ENCODE measurements at places on chromosomes 5 and 9.

- no peak for DNase-seq
Measured at GRCh38 chr5:58803056-58803455, 220.2 kb downstream of the RAB3C start.

DNA sequence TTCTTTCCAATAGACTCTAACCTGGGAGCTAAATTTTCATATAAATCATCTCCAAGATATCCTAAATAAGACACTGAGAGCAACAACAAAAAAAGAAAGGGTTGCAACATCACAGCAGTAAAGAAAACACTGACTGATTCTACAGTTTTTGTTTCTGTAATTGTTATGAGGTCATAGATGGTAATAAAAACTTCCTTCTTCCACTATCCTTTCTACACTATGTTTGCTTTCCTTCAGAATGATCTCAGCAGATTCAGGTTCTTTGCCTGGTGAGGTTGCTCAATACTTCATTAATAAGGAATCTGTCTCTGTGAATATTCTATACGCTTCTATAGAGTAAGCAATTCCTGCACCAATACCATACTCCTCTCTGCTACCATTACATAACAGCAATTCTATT is 835.6 kb upstream of the GRAMD2B start:
- DNase-seq = no peak

DNA sequence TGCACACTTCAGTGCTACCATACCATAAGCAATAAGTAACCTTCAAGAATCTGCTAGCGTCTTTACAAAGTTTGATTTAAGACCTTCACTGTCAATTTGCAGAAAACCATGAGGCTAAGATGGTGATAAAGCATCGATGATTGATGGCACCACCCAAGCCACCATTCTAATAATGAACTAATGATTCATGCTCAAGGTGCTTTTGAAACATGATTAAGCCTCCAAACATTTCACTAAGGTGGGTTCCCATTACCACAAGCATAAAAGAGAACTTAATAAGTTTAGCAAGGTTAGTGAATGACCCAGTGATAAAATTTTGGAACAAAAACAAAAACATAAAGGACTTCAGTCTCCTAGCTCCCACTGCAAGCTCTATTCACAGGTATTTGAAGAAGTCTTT is 214.7 kb downstream of the FBXL17 start:
- DNase-seq = no peak

- no peak for DNase-seq
Measured at GRCh38 chr5:163410505-163410904, 26.9 kb upstream of the CCNG1 start.

DNA sequence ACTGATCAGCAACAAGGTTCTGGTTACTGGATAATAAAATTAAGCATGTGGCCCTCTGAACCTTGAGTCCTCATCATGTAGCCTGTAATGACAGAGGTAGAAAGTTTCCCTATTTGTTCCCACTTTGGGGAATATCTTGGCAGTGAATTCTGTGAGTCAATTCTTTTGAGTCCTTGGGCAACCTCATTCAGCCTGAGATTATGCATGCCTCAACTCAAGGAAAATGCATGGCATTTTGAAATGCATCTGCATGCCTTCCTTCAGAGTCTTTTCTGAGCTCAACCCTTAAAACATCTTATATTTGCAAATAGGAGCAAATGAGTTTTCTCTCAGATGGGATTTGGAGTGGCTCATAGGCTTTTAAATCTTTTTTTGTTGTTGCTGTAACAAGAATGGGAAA is 218.1 kb upstream of the CD180 start:
- peak; percentile 24 for DNase-seq

- no peak for DNase-seq
Measured at GRCh38 chr5:3317051-3317795, 278.4 kb upstream of the IRX1 start.

DNA sequence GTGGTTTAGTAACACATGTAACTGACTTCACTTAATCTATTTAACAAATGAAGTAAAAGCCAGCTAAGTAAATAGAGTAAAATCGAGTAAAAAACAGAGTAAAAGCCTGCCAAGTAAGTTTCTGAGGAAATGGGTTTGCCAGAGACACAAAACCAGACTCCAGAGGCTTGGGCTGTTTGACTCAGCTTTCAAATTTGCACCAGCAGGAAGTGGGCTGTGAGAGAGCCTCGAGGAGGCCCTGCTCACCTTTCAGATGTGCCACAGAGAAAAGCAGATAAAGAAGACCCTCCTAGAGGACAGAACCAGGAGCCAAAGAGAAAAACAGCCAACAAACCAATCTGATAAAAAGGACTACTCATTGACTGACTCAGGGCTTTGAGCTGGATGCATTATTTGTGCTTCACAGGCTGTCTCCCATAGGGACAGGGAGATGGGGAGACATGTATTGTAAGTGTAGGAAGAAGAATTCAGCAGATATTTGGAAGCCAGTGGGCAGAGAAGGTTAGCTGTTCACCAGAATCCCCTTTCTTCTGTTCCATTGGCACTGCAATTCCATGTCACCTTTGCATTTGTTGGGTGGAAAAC is 14.4 kb upstream of the AMACR start:
- DNase-seq = no peak

DNA sequence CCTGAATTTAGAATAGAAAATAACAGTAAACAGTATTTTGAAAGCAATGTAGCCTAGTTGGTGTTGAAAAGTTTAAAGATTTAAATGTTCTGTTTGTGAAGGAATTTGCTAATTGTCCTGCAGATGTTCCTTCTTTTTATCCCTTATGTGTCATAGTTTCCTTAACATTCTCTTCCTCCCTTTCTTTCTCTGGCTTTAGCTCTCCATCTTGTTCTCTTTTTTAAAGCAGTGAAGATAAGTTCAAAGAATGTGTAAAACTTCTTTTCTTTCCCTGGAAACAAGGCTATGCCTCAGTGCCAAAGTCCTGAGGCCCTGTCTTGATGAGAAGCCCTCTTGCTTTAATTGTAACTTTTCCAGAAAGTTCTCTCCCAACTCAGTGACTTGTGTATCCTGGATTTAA is 24.4 kb upstream of the GAS1 start:
- DNase-seq = no peak

- no peak for DNase-seq
Measured at GRCh38 chr5:19235101-19235584, 752.9 kb downstream of the CDH18 start.

- DNase-seq = no peak
Measured at GRCh38 chr9:5652821-5653220, 23.9 kb downstream of the RIC1 start.

DNA sequence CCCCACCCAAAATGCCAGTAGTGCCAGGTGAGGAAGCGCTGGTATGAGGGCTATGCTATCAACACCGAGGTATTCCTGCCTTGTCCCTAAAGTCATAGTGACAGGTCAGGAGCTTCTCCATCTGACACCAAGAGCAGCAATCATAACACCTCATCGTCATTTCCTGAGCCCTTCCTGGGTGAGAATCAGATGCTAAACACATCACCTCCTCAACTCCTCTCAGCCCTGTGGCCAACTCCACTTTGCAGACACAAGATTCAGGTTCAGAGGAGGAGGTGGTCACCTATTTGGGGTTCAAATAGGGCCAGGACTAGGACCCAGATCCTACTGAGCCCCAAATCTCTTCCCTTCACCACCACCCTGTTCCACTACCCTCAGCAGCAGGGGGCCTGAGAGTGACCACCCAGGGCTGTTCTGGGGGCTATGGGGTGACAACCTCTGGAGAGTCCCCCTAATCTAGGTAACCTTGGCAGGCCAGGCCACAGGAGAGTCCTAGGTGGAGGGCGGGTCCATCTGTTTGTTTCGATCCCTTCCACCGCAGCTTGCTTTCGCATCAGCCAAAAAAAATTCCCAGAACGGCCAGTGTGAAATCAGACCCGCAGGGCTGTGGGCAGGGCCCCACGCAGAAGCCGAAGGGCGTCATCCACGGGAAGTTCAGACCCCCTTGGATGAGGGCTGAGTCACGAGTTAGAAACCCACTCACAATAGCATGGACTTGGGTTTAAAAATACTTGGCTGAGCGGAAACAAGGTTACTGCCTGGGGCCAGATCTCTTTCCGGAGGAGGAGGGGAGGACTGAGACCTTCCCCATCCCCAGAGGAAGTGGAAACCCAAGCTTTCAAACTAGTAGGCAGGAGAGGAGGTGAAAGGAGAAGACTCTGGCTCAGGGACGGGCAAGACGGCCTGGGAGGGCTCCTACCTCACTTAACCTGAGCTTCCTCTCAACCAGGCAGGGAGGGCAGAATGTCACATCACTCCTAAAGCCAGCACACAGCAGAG is 8.7 kb downstream of the STK10 start:
- no peak for DNase-seq

GRCh38 chr5:83956386-83956785 is 235.7 kb upstream of the HAPLN1 start:
- no peak for DNase-seq

DNA sequence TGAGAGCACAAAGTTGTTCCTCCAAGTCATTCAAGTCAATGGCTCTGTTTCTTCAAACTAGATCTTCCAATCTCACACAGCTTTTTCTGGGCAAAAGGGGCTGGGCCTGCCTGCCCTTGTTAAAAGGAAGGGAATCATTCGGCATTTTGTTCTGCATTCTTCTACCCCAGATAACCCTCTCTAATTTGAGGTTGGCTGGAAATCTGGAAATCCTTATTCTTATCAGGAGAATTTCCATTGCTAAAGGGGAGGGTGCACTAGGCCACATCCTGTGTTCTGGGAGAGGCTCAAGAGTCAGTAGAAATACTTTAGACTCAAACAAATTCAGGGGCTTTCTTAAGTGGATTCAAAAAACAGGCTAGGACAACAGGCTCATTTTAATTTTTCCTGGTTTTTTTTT is 384.7 kb upstream of the ZNF462 start:
- DNase-seq = no peak

- DNase-seq = no peak
Measured at GRCh38 chr5:152092580-152092979, 167.9 kb upstream of the GLRA1 start.

DNA sequence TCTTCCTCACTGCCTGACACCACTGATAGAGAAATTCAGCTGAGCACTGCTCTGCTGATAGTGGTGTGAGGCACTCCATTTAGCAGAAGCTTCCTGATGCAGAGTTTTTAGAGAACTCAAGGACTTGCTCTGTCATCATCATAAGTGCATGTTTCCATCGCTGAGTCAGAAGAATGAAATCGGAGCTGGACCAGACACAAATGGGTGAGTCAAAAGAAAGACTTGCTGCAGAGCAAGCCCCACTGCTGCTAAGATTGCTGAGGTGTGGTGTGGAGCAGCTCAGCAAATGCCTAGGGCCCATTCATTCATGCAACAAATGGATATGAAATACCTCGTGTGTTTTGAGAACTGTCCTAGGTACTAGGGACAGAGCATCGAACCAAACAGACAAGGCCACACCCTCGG is 410.2 kb upstream of the SLC30A5 start:
- DNase-seq = peak; percentile 95

DNA sequence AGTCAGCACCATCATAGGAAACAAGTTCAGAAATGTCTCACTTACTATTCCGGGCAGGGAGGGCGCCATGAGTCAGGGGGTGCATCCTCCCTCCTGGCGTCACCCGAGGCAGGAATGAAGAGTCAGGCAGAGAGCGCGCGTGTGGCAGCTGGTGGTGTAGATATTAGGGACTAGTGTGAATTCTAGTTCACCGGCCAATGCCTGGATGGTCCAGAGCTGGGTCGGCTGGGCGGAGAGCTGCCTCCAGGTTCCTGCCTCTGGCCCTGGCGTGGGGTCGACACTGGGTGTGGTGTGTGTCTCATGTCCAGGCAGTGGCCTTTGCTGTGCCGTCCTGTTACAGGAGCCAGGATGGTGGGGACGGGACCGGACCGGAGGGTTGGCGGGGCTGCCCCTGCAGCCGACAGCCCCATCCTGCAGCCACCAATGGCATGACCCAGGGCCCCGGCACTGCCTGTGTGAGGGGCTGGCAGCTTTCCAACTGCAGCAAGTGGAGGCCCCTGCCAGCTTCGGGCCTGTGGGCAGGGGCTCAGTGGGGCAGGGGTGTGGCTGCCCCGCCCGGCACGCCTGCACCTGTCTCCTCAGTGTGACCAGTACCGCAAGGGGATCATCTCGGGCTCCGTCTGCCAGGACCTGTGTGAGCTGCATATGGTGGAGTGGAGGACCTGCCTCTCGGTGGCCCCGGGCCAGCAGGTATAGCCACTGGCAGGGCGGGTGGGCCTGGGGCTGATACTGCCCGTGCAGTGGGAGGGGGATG is 9.1 kb downstream of the DIPK1B start:
- DNase-seq = no peak

- DNase-seq = no peak
Measured at GRCh38 chr5:145668714-145669113, 166.4 kb downstream of the PRELID2 start.

DNA sequence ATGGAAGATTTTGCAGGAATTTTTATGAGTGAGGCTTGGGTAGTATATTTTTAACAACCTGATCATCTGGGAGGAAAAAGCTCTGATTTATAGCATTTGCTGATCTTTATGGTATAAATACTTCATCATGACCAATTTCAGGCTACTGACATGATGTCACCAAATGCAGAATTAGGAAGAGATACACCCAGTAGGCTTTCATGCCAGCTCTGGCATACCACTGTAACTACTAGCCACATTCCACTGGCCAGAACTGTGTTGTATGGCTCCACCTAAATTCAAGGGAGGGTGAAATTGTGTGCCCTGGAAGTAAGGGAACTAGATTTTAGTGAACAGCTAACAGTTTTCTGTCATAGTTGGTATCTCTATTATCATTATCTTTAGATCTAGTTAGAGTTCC is 17.6 kb downstream of the AP3S1 start:
- no peak for DNase-seq

- DNase-seq = no peak
Measured at GRCh38 chr5:149069711-149070110, 6.8 kb upstream of the SH3TC2 start.

DNA sequence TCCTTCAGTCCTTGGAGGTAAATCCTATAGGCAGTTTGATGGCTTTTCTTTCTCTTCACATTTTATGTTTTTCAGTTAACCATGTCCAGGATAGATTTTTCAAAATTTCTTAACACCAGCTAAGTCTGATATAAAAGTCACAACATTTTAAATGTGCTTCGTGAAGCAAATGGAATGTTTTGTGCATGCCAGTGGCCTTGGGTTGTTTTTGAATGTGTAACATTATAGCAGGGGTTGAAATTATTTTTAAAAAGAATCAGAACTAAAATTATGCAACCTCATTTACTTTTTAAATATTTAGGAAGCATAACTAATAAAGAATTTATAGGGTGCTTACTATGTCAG is 201.1 kb downstream of the ARHGEF28 start:
- DNase-seq = no peak

- no peak for DNase-seq
Measured at GRCh38 chr5:98354922-98355321, 418.5 kb upstream of the RGMB start.

GRCh38 chr9:129281506-129282145 is 103.6 kb upstream of the IER5L start:
- no peak for DNase-seq

DNA sequence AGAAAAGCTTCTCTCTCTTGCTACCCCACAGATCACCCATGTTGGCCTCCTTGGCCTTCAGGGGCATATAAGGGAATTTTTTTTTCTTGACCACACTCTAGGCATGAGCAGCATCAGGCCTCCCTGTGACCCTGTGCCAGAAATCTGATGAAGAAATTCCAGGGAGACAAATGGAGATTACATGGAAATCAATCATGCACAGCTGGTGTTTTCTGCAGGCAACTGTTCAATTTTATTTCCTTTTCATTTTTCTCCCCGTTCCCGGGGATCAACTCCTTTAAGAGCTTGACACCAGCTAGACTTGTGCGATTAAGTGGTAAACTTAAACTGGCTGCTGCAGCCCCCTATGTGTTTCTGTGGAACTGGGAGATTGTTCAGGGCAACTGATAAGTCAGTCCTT is 59.3 kb downstream of the GALNT10 start:
- no peak for DNase-seq
